A673 (cell line): ENCODE measurements at places on chromosomes 2 and 18.

DNA sequence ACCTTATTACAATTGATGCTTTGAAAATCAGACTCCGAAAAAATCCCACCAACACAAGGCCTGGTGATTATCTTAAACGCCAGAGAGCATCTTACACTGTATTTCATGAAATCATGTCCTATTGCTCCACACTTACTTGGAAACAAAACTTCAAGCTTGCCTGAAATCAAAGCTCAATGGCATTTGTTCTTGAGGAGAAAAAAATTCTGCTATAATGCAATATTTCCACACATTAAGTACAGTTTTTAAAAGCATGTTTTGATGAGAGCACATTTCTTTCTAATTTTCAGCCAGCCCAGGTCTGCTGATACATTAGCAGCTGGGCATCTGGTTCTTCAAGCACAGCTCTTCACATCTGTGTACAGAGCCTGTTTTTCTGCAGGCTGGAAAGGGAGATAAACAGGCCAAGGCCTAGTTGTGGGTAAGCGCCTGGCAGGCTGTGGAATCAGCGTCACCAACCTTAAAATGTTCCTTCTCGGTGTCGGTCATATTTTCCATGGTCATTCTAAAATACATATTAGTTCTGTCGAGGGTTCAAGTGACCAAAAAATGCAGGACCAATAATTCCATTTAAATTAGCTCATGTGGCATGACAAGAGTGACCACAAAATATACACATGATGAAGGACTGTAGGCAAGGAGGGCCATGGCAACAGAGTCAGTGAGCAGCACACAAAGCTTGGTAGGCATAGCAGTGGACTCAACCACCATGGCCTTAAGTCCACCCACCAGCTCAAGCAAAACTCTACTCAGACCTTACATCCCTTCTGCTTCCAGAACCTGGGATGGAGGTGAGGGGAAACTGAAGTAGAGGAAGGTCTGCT is 20.9 kb downstream of the SLC8A1 start:
- DNase-seq: no peak

- peak; percentile 78 for DNase-seq
These were observed 23.8 kb downstream of the THAP4 start for GRCh38 chr2:241613017-241613780.

GRCh38 chr2:119694470-119694844 is 15.5 kb downstream of the TMEM177 start:
- DNase-seq: no peak

DNA sequence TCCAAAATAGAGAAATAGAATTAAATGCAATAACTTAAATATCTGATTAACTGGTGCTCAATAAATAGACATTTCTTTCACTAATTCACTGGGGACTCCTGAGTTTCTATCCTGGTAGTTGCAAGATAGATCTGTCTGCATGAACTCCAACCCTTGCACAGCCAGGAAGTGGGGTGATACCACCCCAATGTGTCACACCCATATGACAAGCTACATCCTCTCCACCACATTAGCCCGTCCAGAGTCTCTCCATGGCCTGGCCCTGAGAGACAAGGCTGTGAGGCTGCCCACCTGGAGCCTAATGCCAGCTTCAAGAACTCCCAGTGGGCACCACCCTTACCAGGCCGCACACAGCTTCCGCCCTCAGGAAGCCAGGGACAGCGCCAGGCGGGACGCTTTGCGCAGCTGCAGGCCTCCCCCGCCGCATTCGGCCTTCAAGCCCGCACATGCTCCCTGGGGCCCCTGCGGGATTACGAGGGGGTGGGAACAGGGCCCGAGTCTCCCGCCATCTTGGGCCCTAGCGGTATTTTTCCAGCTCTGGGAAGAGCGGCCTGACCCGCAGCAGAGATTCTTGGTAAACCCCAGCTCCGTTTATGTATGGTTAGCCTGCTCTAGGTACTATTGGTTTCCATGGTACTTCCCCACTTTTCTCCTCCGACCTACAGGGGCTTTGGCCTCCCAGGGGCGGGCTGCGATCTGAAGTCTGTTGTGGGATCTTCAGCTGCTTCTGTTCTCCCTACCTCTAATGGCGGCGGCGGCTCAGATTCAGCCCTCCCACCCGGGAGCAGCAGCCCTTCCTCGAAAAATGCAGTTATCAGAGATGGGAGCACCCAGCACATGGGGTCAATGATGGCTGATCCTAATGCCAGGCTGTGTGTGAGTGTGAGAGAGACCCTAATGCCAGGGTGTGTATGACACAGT is at the start of gene TDRD15:
Gene TDRD15, plus strand, starts transcription at position 496 of the 921 bp plus-strand sequence. CDS start 13,500 bp downstream, outside the sequence.
- DNase-seq: no peak

GRCh38 chr2:79950526-79950925 is 354.0 kb downstream of the LRRTM1 start:
- DNase-seq: no peak

- no peak for DNase-seq
These were observed 443.7 kb downstream of the TNS1 start for GRCh38 chr2:217559084-217559483.

DNA sequence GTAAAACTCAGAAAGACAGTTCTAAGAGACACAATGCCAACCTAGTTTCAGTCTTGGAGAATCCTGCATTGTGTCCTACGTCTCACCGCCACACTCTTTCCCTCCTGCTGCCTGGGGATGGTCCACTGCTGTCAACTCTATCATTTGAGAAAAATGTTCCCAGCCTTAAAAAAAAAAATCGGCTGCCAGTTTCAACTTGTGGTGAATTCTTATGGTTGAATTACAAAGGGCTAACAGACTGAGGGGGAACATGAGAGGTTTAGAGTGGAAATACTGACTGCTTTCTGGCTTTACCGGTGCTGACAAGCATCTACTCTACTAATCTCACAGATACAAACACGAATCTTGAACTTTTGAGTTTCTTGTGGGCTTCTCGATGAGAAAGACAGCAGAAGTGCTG is 74.0 kb downstream of the NAB1 start:
- no peak for DNase-seq

DNA sequence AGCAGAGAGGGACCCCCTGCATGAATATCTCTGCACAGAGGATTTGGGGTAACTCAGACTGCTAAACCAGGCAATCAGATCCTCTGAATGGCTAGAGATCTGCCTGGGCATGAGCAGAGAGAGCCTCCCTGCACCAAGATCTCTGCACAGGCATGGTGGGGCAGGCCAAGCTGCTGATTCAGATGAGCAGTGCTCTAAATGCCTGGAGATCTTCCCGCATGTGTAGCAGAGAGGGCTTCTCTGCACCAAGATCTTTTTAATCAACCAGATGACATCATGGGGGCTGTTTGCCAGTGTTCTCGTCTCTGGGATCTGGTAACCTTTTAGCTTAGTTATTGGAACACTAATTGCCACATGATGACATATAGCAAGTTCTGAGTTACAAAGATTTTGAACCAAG is 301.3 kb upstream of the GALNT5 start:
- DNase-seq: no peak

GRCh38 chr2:4828682-4829374 is 863.4 kb upstream of the SOX11 start:
- no peak for DNase-seq

- DNase-seq: no peak
These were observed 11.4 kb downstream of the ANKRD23 start for GRCh38 chr2:96832408-96832753.

DNA sequence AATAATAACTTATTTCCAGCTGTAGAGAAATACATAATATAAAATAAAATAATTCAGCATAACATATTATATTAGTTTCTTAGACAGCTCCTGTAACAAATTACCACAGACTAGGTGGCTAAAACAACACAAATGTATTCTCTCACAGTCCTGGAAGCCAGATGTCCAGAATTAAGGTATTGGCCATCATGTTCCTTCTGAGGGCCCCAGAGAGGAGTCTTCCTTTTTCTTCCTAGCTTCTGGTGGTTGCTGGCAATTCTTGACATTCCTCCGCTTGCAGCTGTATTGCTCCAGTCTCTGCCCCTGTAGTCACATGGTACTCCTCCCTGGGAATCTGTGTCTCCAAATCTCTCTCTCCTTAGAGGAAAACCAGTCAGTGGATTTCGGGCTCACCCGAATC is 146.8 kb downstream of the RBM43 start:
- DNase-seq: no peak

DNA sequence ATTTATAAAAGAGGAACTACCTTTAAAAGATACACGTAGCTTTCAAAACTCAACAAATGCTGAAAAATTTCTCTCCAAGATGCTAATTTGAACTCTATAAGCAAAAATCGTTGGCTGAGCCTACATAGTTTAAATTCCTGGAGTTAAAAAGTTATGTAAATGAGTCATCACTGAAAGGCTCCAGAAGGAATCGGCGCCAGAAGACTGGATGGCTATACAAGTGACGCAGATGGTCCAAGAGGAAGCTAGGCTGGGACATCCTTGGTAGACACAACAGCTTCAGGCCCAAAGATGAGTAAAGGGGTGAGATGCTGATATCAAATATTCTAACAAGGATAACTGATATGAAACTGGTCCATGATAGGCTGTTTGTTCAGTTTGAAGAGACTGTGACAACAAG is 22.8 kb upstream of the DNAH6 start:
- peak; percentile 36 for DNase-seq

DNA sequence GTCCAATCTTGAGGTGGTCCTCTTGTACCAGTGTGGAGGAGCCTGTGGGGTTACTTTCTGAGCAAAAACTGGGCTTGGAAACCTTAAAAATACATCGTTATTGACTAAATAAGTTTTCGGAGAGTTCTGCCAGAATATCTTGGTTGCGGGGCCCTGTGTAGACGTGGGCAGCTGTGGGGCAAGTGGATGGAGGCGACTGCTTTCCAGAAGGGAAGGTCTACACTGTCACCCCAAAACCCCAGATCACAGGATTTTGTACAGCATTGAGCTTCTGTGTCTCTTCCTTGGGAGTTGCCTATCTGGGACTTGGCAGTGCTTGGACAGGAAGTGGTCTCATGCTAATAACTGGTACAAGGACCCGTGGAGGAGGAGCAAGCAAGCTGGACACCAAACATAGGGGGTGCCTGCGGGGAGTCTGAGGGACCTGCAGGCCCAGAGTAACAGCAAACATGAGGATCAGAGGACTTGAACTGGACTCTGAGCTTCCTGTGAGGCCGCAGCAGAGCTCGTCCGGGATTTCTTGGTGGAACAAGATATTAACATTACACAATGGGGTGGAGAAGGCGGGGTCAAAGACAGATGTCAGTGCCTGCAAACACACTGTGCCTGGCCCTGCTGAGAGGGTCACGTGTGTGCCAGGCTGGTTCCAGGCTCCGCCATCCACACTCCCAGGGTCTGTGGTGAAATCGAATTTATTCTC is 48.0 kb upstream of the CTLA4 start:
- no peak for DNase-seq

GRCh38 chr2:174780191-174780840 is 16.0 kb upstream of the CHRNA1 start:
- no peak for DNase-seq

DNA sequence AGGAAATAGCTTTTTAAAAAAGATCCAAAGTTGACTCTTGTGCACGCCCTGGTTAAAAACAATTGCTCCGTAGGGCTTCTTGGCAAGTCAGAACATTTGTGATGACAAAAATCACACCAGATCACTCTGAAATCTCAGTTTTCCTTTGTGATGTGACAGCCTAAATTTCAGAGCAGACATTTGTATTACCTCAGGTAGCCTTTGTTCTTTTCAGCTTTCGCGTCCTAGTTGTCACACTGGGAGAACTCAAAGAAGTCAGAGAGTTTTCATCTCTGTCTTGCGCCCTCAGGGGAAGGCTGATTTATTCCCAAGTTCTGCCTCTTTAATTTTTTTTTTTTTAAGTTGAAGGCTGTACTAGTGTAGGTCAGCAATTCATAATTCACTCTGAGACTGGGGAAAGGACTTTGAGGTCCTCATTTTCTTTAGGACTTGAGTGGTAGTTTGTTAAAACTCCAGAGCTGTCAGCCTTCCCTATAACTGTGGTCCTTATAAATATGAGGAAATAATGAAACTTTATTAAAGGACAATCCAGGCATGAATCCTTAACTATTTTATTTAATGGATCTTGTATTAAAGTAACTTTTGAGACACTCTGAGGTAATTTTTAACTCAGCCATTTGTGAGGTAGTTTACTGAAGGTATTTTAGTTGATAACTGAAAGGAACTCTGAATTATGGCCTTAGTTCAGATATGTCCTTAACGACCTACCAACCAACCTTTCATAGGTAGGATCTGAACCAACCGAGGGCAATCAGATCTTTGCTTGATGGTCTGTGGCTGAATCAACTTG is 525.1 kb upstream of the FAM98A start:
- no peak for DNase-seq

DNA sequence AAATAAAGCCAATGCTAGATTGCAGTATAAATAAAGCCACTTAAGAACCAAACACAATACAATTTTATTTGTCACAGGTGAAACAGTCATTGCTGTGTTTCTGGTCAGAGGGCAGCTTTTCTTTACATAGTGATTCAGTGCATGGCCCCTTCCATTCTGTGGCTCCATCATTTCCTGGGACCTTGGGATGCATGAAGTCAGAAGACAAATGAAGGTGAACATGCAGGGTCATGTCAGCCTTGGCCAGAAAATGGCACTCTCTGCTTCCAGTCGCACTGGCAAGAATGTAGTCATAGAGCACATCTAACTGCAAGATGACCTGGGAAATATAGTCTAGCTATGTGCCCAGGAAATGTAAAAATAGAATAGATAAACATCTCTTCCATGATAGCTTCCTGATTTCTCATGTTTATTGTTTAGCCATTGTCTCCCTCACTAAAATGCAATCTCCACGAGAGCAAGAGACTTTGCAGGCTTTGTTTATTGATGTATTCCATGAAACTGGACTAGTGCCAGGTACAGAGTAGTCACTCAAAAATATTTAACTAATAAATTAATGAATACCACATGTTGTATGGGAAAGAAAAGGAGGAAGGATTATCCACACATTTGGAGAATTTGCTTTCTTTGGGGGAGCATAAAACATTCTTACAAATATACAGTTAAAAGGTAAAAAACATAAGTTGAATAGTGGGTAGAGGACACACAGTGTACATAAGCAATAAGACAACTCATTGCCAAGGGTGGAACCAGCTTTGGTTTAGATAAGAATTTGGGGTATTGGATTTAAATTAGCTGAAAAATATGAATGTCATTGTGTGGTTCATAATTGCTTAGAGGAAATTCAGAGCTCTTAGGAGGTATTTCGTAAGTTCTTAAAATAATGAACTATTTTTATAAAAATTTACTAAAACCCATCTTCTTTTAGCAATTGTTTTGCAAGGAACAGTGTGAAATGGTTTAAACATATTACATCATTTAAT is 343.8 kb downstream of the PID1 start:
- peak; percentile 10 for DNase-seq

- no peak for DNase-seq
These were observed 590.3 kb upstream of the CDH2 start for GRCh38 chr18:28767201-28767600.

- peak; percentile 8 for DNase-seq
These were observed 99.9 kb upstream of the SLC38A11 start for GRCh38 chr2:165055082-165055851.

- DNase-seq: peak; percentile 72
These were observed 16.5 kb downstream of the DYNC1I2 start for GRCh38 chr2:171703574-171704347.

DNA sequence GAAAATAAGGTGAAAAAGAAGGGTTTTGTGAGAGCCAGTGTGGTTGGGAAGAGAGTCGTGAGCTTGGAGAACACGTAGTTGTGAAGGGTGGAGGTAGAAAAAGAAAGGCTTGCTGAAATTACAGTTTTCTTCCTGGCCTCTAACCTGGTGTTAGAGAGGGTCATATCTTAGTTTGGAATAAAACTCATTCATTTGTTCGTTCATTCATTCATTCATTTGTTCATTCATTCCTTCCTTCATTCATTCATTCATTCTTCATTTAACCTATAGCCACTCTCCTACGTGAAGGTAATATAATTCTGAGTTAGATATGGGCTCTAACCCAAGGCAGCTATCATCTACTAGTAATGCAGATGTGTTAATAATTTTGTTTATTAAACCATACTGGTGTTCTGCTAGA is 111.8 kb upstream of the ZNF521 start:
- no peak for DNase-seq

- DNase-seq: peak; percentile 45
These were observed 276 bp downstream of the NFE2L2 start for GRCh38 chr2:177264209-177264692.
